ENCODE measurements at places on chromosomes 2 and 18.

DNA sequence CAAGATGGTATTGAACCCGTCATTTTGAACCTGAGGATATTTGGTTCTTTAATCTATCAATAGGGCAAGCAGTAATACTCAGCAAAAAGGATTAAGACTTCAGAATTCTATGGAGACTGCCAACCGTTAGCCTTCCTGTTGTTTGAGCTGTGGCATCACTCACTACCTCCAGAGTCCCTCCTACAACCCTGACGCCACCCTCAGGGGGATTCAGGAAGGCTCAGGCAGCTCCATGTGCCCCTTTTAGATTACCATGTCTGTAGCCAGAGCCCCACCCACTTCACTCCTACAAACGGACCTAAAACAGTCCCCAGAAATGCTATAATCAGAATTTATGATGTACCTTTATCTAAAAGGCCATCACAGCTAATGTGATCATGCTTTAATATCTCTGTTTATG lies 172.9 kb downstream of the EPHA4 start:
- no peak for DNase-seq

GRCh38 chr2:191501561-191502168 lies 176.3 kb upstream of the NABP1 start:
- no peak for DNase-seq

DNA sequence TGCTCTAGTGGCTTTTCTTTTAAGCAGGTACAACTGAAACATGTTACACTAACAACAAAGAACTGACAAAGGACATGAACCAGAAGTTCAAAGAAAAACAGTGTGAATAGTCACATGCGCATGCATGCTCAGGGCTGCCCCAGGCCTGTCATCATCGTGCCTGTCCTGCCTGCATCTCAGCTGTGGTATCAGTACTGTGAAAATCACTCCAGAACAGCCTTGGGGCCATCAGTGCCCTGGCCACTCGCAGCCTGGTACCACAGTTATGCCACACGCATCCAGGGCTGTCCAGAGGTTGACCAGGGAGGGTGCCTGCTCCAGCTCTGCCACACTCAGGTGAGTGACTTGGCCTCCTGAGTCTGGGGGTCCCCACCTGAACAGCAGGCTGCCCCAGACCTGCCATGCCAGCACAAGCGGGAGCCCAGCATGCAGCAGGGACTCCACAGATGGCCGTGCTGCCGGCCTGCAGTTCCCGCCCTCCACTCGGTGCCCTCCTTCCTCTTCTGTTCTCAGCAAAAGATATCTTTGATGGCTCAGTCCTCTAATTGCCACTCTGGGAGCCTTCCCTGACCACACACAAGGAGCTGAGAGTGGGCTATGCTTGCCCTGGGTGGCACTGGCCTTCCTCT lies 12.3 kb downstream of the LIMS2 start:
- no peak for DNase-seq

- DNase-seq, result no peak
These were observed 19.4 kb downstream of the AGFG1 start for GRCh38 chr2:227491386-227491785.

DNA sequence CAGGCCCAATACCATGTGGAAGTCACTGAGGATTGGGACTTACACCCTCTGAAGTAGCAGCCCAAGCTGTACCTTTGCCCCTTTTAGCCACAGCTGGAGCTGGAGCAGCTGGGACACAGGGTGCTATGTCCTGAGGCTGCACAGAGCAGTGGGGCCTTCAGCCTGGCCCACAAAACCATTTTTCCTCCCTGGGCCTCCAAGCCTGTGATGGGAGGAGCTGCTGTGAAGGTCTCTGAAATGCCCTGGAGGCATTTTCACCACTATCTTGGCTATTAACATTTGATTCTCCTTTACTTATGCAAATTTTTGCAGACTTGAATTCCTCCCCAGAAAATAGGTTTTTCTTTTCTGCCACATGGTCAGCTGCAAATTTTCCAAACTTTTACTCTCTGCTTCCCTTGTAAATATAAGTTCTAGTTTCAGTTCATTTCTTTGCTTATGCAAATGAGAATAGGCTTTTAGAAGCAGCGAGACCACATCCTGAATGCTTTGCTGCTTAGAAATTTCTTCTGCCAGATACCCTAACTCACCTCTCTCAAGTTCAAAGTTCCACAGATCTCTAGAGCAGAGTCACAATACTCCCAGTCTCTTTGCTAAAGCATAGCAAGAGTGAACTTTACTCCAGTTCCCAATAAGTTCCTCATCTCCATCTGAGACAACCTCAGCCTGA lies 213.8 kb upstream of the MGAT5 start:
- DNase-seq, result no peak

DNA sequence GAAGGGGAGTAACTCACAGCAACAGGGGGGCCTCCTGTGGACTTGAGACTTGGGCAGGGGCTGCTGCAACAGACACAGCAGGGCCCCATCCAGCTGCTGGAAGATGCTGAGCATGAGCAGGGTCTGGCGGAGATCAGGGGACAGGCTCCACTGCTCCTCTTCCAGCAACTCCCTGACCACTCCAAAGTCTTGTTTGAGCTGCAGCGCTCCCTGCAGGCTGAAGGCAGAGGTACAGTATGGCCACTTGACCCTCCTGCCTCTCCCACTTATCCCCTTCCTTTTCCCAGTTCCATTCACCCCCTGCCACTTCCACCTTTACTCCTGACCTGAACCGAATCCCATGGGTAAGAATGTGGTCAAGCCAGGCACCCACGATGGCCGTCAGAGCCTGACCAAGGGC lies 2.4 kb upstream of the MRPL53 start:
- DNase-seq, result no peak

GRCh38 chr2:168428431-168428830 lies 27.6 kb upstream of the CERS6 start:
- no peak for DNase-seq

DNA sequence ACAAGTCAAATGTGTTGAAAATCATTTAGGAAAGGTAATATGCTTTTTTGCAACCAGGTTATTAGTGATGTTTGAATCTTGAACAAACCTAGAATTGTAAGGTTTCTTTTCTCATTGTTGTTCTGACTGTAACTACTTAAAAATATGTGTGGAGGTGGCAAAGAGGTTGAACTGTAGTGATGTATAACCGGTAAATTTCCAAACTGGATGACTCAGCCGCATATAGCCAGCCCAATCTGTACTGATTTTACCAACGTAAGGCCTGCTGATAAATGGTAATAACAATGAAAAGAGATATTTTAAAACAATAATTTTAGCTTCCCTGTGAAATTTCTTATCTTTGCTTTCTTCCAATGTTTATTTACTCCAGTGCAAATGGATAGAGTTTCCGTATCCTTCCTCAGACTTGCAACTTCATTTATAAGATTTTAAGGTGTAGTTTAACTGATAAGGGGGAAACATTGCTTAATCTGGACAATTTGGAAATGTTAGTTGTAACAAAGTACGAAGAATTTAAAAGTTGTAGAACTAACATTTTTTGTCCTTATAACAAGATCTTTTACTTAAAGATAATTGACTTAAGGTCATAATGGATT lies 1170.4 kb upstream of the ZEB2 start:
- DNase-seq, result no peak

DNA sequence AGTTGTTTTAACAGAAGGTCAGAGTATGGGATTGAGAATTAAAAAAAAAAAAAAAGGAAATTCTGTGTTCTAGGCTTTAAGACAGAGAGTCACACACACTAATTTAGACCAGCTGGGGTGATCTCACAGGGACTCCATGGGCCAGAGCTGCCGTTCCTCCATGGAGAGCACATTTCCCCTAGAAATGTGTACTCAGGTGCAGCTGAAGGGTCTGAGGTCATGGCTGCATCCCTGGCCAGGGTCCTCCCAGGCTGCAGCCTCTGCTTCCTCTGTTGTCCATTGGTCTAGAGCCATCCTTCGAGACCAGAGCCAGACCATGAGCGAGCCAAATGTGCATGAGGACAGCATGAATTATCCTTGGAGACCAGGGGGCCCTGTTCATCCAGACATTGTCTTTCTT lies 190.1 kb upstream of the TNP1 start:
- no peak for DNase-seq

GRCh38 chr2:215772003-215772402 lies 241.3 kb downstream of the MREG start:
- no peak for DNase-seq

DNA sequence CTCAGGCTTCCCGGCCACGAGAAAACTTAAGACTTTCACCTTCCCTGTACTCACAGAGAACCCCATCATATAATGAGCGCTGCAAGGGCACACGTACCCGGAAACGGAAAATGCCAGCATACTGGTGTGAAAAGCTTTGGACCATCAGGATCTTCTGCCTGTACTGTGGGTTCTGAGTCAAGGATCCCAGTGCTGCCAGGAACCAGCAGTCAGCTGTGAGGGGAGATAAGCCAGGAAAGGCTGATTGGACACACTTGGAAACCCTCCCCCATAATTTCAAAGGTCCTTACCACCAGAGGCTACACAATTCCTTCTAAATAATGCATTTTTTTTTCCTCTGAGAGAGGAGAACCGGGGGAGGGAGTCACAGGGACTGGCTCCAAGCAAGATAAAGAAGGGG lies 31.4 kb downstream of the CAPN13 start:
- no peak for DNase-seq

- no peak for DNase-seq
These were observed 319.2 kb upstream of the LRATD1 start for GRCh38 chr2:14313341-14313740.

GRCh38 chr18:51425475-51425874 lies 228.0 kb upstream of the MEX3C start:
- DNase-seq, result no peak

DNA sequence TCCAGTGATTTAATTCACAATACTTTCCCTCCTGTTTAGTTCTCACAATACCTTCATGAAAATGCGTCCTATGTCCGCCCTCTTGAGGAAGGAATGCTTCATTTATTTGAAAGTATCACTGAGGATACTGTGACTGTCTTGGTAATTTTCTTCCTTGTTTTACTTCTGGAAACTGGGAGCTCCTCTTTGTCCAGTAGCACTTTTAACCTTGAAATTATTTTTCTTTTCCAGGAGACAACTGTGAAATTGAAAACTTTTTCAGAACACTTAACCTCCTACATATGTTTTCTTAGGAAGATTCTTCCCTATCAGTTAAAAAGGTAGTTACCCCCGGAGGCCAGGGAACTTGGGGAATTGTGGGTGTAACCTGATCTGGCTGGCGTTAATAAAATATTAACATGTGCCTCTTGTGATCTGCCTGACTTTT lies 58.9 kb upstream of the STON1 start:
- DNase-seq, result no peak

- DNase-seq, result no peak
These were observed 59.7 kb upstream of the DNMT3A start for GRCh38 chr2:25401307-25402026.

DNA sequence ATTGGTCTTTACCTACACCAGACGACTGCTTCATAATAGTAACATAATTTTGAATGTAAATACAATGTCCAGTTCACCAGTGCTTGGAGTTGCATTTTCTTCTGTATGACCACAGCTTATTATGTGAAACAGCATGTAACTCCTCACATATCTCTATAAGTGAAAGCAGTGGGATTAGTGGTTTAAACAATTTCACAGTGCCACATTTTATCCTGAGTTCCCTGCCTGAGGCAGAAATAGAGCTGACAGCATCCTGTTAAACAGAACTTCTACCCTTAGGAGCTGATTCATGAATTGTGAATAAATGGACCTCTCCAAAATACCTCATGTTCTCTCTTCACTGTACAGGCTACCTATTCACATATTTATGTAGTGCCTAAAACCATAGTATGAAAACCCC lies 542.3 kb upstream of the VWC2L start:
- DNase-seq, result no peak

GRCh38 chr2:209534228-209534627 lies 110.4 kb downstream of the MAP2 start:
- no peak for DNase-seq

DNA sequence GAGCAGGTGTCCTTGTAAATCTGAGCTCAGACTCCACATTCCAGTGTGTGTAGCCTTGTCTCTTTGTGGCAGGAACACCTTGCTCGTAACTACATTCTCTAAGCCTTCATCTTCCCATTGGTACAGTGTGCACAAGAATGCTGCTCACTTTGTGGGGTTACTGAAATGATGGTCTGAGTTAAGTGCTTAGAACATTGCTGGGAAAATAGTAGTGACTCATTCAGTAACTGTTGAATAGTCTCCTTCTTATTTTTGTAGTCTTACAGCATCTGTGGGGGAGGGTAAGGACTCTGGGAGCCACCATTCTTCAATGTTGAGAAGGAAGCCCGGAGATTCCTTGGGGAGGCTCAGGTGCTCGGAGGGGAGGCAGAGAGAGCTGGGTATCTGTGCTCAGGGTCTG lies 236.0 kb upstream of the HDAC4 start:
- DNase-seq, result no peak

GRCh38 chr2:195579776-195580555 lies 77.1 kb upstream of the SLC39A10 start:
- DNase-seq, result no peak

DNA sequence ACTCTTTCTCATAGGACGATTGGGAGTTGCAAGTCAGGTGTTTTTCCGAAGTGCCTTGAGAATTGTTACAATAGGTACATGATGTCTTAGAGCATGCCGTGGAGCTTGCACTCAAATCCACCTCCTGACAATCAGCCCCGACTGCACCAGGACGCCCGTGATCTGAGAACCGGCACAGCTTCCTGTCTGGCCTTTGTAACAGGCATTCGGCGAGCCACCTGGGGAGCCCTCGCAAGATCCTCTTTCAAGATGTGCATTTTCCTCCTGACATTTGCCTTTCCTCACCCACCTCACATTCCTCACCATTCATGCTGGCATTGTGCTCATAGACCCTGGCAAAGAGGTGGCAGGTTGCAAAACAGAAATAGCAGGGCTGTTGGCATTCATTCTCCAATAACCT lies 427.3 kb downstream of the GALR1 start:
- no peak for DNase-seq

GRCh38 chr2:59734743-59735142 lies 818.7 kb downstream of the BCL11A start:
- DNase-seq, result no peak

GRCh38 chr2:105919191-105919811 lies 174.6 kb downstream of the NCK2 start:
- DNase-seq, result no peak

DNA sequence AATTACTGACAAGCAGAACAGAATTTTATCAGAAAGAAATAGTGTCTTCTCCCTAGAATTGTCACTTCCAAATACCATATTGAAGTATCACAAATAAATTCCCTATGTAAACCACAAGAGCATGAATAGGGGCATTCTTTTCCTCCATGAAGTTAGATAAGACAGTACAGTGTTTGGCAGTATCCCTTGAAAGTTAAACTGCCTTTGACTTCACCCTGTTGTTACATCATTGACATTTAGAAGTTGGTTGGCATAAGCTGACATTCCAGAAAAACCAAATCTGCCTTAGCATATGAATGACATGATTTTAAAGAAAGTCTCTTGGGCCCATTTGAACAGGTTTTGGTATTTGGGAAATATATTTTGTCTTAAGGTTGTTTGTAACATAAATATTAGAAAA lies 50.2 kb upstream of the OSR1 start:
- no peak for DNase-seq
